Right renal pelvis (tissue), 4 donors: ENCODE measurements at places on chromosomes 16 and 17.

DNA sequence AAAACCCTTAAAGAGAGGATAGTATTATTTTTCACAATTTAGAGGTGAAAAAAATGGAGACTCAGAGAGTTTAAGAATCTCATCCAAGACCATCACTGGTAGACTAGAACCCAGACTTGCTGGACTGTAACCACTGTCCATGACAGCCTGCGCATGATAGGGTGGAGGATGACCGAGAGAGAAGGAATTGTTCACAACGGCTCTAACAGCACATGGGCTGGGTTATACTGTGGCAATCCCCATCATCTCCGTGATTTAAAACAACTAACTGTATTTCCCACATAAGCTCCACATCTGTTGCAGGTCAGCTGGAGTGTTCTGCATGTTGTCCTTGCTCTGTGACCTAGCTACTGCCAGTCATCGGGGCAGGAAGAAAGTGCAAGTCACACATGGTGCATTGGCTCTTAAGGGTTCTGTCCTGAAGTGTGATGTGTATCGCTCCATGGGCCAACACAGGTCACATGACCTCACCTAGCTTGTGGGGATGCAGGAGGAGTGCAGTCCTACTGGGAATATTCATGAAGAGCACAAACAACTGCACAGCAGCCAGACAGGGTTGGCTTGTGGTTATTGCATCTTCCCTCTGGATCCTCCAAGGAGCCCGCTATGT, 131.2 kb upstream of the MPHOSPH6 start:
- DNase-seq: no peak

GRCh38 chr17:4221899-4222659, 41.7 kb downstream of the ANKFY1 start:
- DNase-seq: no peak

- DNase-seq: no peak
Observed at GRCh38 chr17:19660219-19660870, 11.8 kb downstream of the ALDH3A2 start.

DNA sequence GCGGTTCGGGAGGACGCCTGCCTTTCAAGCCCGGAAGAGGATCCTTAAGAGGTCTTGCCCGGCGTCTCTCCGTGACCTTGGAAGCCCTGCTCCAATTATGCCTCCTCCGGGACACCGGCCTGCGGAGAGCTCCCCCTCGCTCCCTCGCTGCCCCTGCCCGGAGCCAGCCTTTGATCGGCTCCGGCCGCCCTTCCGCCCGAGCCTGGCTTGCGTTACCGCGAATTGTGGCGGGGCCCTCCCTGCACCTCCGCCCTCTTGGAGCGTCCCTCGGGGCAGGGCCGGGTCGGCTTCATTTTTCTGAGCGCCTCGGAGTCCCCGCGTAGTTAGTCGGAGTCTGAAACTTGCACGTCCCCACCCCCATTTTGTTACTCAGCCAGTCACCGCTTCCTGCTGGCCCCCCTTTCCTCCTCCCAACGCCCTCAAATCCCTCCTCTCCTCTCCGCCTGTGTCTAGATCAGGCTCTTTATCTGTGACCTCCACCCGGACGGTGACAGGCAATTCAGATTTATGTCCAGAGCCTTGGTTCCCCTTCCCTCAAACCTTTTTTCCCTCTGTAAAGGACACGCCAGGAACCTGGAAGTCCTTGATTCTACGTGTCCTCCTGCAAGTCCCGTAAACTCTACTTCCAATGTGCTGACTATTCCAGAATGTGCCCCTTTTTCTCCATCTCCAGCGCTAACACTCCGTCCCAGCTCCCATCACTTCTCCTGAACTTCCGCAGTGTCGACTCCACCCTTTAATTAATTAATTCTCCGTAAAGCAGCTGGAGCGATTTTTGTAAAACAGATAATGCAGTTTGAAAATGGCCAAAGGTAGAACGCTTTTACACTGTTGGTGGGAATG, 569 bp upstream of the RABEP2 start:
- DNase-seq: peak; percentile 74

DNA sequence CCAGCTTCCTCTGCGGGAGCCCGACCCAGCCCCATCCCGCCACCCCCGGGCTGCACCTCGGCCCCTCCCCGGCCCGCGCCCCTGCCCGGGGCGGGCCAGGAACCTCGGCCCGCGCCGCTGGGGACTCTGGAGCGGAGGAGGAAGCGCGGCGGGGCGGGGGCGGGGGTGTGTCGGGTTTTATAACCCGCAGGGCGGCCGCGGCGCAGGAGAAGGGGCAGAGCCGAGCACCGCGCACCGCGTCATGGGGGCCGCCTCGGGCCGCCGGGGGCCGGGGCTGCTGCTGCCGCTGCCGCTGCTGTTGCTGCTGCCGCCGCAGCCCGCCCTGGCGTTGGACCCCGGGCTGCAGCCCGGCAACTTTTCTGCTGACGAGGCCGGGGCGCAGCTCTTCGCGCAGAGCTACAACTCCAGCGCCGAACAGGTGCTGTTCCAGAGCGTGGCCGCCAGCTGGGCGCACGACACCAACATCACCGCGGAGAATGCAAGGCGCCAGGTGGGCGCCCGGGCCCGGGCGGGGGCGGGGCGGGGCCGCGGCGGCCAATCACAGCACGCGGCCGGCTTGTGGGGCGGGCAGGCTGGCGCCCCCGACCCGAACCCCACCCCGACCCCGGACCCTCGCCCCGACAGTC, at the start of gene ACE:
ACE (plus strand) TSS at position 208 of the 626 bp plus-strand sequence; CDS start at position 242, 34 bp downstream.
- DNase-seq: no peak

DNA sequence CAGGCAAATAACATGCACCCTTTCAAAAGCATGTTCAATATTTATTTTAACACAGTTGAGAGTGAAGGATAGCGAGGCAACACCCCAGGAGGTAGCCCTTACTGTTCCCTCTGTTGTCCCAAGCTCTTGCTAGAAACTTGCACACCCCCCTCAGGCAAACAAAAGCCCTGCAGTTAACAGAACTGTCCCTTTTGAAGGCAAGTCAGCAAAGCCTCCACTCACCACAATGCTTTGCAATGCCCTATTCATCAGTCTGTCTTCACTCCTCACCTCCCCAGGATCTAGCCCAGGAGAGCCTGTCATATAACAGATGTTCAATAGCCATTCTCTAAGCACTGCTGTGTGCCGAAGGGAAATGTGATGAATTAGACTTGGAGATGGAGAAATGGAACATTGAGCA, 3.5 kb upstream of the CNEP1R1 start:
- no peak for DNase-seq

DNA sequence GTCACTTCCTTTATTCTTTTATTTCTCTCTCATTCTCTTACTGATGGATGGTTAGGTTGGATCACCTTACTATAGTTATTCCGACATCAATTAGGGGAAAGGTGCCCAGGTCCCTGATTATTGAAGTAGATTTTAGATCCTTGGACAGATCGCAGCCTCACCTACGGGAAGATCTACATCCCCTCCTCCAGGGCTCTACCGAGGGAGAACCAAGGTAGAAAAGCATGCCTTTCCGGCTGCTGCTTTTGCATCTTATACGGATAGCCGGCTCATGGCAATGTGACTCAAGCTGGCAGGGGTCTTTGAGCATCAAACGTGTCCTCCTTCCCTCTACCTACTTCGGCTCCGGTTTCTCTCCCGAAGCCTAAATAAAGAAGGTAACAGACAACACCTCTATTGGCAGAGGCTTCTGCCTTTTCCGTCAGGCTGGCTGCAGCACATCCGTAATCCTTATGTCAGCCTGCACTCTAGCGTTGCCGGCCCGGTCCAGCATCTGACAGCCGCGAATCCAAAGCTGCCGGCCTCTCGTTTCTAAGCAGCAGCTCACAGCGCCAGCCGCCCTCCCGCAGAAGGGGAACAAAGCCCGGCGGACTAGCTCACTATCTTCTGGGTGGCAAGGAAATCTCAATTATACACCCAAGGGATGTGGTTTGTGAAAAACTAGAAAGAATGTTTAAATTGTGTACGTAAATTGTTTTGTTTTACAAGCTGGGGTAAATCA, 46.9 kb downstream of the IRX6 start:
- peak; percentile 44 for DNase-seq

DNA sequence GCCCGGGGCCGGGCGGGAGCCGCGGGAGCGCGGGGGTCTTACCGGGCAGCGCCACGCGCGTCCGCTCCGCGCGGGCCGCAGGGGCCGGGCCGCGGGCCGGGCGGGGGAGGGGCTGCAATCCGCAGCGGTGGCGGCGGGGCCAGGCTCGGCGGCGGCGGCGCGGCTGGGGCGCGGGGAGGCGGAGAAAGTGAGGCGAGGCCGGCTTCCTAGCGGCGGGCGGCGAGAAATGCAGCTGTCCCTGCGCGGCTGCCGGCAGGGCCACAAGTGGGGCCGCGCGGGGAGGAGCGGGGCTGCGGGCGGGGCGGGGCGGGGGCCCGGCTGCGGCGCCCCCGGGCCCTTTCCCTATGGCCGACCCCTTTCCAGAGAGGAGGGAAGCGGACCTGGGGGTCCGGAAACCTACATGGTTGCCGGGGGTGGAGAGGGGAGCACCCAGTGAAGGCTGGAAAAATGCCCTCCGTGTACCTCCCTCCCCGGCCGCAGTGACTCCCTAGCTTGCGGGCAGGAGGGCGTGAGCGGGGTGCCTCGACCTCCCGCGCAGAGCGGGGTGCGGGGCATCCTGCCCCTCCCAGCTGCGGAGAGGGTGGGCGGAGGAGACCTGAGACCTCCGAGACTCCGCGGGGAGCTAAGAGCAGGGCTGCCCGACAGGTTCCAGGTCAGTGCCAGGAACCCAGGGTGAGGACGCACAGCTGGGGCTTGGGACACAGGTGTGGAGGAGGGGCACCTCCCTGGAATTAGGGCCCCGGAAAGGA, at the start of gene CUEDC1:
CUEDC1 (minus strand) TSS at position 230 of the 749 bp plus-strand sequence. CDS start 69,848 bp downstream, outside the sequence.
- no peak for DNase-seq

DNA sequence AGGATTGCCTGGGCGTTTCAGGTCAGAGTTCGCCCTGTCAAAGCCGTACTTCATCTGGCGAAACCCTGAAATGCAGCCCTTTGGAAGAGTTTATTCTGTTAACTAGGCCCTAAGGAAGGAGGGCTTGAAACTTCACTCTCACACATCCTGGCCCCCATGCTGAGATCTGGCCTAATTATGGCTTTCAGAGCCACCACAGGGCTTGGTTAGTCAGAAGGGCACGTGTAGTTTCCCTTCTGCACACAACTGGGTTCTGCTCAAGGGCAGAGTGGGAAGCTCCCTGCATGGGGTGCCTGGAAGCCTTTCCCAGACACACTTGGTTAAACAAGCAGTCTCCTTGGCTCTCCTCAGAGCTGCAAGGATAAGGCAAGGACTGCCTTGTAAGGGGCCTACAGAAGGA, 397.3 kb downstream of the SHISA9 start:
- DNase-seq: no peak

DNA sequence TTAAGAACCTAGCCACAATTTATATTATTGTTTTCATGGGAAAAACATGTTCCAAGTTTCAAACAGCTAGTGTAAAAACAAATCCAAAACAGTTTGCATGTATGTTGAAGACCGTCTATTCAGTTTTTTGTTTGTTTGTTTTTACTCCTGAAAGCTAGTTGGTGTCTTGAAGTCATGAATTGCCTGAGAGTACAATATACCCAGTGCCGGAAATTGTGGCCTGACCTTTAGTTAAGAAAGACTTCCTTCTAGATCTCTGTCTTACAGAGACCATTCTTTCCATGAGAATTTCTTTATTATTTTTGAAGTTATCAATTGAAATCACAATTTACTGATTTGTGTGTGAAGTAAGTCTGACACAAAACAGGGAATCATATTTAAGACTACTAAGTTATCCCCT, 474.8 kb downstream of the KCNJ2 start:
- DNase-seq: no peak
